Inflammatory macrophage (primary cell): ENCODE measurements at places on chromosomes 7 and 10.
A peak's percentile ranks its signal among the peaks of the same experiment; 100 is the strongest.

- no peak for DNase-seq
Measured at GRCh38 chr7:46554688-46555422, 633.8 kb upstream of the IGFBP3 start.

DNA sequence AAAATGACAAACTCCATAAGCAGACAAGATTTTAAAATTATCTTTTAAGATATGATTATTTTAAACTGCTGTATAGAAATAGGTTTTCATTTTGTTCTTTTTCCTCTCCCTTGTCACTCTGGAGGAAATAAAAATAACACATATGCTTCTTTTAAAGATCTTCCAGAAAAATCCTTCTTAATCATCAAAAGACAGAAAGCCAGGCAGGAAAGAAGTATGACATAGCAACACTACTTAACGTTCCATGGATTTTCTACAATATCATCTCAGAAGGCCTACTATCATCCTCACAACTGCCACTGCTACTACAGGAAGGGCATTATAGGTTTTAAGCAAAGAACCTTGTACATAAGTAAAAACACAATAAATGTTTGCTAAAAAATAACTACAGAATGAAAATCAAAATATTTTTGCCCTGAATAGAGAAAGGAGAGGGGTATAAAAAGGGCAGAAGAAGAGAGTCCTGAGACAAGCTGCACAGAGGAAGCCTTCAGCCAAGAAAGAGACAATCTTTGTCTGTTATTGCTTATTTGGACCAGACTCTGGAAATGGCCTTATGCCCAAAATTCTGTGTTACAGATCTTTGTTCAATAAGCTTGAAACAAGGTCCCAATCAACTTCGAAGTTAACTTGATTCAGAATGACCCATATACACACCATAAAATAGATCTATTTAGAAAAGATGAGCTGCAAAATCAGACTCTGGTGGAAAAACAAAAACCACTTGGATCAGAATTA lies 67.8 kb downstream of the ABI1 start:
- DNase-seq = no peak

DNA sequence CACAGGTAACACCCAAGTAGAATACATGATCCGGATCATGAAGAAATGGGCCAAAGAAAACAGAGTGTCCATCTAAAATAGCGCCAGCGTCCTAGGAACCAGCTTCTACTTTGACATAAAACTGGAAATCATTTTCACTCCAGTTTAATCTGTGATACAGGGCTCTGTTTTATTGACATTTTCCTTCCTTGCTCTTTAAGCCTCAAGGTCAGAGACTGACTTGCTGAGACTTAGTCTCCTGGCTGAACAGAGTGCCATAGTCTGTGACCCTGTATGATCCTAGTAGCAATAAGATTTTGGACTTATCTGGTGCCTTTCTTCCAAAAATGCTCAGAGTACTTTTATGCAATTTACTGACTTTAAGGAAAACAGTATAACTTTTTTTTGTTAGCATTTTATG lies 41.7 kb upstream of the UBN2 start:
- DNase-seq = no peak

DNA sequence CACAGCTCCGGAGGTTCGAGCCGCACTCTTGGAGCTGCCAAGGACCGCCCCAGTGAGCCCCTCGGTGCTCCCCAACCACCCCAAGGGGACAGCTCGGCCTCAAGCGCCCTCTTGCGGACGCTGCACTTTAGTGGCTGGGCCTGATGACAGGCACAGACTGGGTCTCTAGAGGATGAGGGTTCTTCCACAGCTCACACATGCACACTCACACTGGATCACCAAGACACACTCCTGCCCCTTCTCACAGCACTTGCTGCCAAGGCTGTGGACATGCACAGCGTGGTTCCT lies 2.1 kb downstream of the RET start:
- DNase-seq = peak; percentile 18

- DNase-seq = peak; percentile 94
Measured at GRCh38 chr10:17229016-17229716, 1.1 kb downstream of the VIM start.

GRCh38 chr7:39027491-39027890 lies 49.8 kb downstream of the POU6F2 start:
- no peak for DNase-seq

DNA sequence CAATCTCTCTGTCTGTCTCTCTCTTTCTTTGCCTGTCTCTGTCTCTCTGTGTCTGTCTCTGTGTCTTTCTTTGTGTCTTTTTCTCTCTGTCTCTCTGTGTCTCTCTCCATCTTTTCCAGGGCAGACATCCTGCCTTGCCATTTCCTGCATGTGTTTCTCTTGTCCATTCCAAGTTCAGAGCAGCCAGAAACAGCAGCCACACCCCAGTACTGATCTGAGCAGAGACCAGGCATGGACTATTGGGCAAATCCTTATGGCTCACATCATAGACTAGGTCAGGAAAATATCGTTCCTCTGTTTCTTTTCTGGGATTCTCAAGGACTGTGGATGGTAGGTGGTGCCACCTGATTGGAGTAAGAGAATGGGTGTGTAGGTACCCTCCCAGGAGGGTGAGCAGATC lies 95.8 kb downstream of the RAMP3 start:
- no peak for DNase-seq

DNA sequence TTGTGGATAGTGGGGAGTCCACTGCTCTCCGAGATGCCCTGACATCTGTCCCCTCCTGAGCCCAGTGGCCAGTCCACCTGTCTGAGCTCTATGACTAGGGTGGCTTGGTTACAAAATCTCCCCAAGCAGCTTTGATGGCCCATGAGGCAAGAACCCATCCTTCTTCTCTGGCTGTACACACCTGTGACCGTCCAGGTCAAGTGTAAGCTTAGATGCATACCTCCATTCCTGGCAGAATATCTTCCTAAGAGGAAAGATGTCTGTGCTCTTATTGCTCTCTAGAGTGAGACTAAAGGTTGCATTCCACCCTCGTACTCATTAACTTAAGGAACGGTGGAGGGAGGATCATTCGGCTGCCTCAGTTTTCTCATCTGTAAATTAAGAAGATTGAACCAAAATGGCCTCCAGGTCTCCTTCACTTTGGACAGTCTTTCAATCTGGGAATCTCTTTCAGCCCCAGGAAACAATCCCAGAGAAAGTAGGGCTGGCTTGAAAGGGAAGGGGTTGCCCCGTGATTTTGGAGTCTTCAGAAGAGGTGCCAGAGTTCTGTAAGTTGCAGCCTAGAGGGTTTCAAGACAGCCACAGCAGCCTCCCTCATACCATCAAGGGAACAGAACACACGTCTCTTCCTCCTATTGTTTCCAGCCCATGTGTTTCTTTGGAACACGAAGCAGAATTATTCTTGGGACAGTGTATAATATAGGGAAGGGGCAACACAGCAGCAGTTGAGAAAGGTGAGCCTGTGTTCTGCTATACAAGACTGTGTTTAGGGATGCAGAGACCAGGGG lies 5.5 kb downstream of the HOXA4 start:
- no peak for DNase-seq

GRCh38 chr10:18144928-18145327 lies 4.7 kb downstream of the CACNB2 start:
- DNase-seq = no peak

DNA sequence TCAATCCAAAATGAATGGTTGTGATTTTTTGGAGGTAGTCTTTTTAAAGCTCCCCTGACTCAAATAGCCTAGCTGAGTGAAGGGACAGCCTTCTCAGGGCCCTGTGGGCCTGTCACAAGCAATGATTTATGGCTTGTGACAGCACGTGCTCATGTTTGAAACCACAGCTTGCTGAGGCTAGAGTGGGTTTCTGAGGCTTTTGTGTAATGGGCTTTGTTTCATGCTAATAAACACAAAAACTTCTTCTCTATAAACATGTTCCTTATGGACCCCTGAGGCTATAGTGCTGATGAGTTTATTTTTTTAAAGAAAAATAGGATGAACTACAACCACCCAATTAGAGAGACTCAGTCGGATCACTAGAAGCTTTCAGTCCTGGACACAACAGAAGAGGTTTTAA lies 36.1 kb upstream of the BET1 start:
- no peak for DNase-seq

- DNase-seq = no peak
Measured at GRCh38 chr10:1299041-1299726, 243.0 kb downstream of the WDR37 start.

DNA sequence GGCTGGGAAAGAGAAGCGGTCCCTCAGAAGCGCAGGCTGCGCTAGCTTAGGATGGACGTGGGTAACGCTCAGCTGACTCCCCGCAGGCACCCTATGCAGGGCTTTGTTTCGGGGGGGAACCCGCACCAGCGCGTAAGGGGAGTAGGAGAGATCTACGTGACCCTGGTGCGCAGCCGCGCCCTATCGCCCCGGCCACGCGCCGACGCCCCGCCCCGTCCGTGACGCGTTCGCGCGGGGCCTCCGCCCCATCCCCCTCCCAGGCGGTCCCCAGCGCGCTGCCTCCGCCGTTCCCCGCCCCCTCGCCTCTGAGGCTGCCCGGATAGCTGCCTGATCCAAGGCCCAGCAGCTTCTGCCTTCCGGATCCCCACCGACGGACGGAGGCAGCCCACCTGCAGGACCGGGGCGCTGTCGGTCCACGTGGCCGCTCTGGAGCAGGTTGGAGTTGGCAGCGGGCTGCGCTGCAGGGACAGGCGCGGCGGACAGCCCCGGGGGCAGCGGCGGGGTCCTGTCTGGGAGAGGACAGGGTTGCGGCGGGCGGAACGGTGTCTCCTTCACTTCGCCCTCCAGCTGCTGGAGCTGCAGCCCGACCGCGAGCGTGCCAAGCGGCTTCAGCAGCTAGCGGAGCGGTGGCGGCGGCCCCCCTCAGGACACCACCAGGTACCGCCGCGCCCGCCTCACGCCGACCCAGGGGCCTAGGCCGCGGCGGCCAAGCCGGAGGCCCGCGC lies at the start of gene VDAC2:
TSS of gene VDAC2 (plus strand) at position 515 of the 725 bp plus-strand sequence. CDS start 363 bp downstream, outside the sequence.
- DNase-seq = peak; percentile 95

DNA sequence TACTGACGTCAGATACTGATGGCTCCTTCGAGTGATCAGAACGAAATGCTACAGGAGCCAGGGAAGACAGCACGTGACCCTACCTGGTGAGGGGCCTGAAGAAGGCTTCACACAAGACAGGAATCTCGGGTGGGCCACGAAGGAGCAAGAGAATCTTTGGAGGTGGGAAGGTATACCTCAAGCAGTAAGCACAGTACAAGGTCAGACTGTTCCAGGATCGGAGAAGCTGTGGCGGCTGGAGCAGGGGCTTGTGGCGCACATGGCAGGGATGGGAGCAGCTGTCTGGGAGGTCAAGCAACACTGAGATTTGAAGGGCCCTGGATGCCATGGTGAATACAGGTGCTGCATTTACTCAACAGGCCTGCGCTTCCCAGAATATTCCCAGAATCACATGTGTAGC lies 45.4 kb downstream of the C10orf143 start:
- DNase-seq = no peak

DNA sequence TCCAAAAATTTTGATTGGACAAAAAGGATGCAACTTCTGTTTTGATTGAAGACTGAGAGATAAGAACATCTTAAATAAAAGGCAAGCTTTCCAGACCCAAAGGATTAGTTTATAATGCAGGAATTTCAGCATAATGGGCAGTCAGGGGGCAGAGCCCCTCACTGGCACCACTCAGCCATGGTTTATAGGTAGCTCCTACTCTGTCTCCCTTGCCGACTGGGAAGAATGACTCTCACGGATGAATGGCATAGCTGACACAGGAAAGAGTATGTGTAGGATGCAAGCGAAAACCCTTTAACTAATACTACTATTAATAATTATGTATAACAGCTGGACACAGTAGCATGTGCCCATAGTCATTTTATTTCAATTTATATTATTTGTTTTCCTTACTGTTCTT lies 53.3 kb downstream of the GALNT11 start:
- no peak for DNase-seq

GRCh38 chr7:69166979-69167516 lies 431.2 kb upstream of the AUTS2 start:
- no peak for DNase-seq

DNA sequence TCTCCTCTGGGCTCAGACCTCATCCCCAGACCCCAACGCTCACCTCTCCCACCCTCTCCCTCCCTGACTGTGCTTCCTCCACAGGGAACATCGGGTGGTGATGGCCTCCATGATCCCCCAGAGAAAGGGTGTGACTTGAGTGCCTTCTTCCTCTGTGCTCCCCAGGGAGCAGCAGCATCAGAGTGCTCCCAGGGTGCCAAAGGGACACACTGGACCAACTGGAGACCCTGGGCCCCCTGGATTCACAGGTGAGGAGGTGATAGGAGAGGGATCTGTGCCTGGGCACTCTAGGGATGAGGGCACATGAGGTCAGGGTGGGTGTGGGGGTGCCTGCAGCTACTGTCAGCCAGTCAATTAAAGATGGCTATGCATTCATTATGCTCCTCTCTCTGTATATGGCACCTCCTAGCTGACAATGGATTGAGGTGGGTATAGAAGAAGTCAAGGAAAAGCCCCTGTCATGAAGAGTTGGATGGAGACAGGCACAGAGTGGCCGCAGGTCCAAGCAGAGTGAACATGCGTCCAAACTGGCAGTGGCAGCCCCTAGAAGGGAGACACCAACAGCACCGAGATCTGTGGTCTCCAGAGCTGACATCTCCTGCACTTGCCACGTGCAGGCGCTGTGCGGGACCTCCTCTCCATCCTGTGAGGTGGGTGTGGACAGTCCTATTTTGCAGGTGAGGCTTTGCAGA lies 15.5 kb upstream of the VOPP1 start:
- DNase-seq = no peak

DNA sequence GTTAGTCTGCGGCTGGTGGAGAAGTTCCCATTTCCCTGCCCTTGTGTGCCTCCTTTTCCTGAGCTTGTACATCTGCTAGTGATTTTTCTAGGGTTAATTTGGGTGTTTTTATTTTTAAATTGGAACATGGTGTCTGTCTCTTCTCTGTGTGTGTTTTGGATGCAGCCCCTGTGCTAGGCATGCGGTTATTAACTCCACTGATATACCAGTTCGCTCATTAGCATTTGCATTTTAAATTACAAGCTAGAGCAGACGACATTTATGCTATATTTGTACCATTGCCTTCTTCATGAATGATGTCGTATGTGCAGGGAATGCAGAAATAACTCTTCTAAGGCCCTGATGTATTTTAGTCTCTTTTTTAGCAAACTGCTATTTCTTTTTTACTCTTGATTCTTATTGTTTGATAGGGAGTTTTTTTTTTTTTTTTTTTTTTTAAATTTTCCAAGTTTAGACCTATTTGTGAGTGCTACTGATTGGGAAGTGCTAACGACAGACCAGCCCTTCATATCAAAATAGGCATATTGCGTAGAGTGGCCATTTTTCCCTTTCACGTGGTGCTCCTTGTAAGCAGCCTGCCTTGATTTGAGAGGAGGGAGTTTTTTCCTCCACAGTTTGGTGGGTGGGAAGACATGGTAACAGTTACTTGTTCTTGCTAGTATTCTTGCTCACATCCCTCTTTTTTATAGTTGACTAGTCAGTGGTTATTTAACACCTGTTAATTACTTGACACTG lies 89.6 kb downstream of the LRRC4 start:
- no peak for DNase-seq

DNA sequence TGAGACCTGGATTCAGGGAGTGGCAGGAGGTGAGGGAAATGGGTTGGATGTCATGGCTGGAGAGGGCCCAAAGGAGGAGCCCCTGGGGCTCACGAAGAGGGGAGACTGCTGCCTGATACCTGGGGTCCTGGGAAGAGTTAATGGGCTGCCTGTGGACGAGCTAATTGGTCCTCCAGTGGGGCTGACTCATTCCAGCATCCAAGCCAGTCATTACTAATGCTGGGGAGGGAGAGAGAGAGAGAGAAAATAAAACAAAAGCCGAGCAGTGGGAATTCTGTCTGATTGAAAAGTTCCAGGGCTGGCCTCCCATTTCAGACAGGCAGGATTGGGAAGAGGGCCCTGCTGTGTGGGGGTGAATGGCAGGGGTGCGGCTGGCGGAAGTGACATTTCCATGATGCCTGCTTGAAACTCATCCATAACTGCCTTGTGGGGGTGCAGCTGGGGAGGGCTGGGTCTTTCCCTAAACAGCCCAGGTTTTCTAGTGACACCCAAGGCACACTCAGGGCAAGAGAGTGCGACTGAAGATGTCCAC lies 297.8 kb downstream of the RPS24 start:
- no peak for DNase-seq
